ENCODE measurements at places on chromosomes 3 and 15. TPM values are rescaled to one million over a fixed set of nuclear protein-coding genes. Genes with fewer than 3 reads are reported as not detected.

- DNase-seq = no peak
Observed at GRCh38 chr3:126441256-126441880, 34.3 kb downstream of the ZXDC start.

- no peak for DNase-seq
Observed at GRCh38 chr15:43143203-43143941, 10.0 kb downstream of the TMEM62 start.

DNA sequence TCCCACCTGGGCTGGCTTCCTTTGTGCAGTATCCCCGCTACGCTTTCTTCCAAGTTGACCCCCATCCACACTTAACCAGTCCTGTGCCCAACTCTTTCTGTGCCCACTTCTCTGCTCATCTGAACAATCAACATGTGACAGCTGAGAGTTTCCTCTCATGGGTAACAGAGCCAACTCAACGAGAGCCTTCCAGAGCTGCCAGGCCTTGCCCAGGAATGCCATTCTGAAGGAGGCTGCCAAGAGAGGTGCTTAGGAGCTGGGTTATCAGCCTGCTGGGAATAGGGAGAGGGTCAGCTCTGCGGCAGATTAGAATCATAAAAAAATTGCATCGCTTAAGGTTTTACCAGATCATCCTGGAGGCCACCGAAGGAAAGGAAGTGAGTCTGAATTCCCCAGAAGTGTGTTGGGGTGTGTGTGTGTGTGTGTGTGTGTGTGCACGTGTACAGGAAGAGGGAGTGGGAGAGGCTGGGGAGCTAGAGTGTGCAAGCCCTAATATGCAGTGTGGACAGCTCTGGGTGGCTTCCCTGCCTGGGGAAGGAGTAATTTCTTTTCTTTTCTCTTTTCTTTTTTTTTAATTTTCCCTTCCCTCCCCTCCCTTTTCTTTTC is 66.7 kb downstream of the ITGA11 start:
- DNase-seq = no peak

DNA sequence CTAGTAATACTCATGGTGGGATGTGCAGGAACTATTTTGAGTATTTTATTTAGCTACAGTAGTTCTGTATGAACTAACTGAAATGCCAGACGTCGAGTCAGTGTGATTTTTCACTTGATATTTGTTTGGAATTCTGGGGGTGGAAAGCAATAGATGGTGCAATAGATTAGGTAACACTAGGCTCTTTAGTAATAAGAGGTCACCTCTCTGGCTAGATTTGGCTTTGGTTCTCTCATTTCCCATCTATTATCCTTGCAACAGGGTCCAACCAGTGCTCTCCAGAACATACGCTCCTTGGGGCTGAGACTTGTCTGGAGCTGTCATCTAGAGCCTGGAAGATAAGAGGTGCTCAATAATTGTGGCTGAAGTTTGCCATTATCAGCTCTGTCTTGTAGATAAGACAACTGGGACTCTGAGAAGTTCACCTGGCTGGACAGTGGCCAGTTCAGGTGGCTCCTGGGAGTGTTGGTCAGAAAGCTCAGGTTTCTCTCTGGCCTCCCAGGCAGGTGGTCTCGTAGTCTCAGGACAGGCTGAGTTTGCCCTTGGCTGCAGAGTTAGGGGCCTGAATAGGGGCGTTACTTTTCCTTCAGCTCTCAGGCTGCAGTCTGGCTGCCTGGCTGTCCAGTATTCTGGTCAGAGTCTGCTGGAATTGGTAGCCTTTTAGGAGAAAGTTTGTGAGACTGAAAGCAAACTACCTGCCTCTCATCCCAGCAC is 277.5 kb upstream of the RGMA start:
- DNase-seq = no peak

GRCh38 chr3:163273694-163274093 is 1777.1 kb downstream of the OTOL1 start:
- DNase-seq = no peak

DNA sequence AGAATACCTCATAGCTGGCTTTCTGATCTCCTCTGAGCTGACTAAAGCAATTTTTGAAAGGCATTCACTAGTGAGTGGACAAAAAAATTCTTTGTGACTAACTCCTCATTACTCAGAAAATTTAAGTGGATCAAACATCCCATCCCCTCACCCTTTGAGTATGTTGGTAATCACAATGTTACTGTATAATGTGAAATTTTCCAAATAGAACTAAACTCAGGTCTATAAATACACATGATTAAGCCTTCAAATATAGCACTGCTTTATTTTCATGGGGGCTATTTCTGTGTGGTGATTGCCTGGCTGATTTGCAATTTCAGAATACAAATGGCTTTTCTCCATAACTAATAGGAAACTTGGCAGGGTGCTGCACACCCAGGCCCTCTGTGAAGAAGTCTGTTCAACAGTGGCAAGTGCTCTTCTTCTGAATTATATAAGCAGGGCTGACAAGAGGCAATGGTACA is 45.9 kb upstream of the ACTC1 start:
- DNase-seq = no peak

GRCh38 chr15:41923401-41923997 is 29.6 kb upstream of the SPTBN5 start:
- no peak for DNase-seq

DNA sequence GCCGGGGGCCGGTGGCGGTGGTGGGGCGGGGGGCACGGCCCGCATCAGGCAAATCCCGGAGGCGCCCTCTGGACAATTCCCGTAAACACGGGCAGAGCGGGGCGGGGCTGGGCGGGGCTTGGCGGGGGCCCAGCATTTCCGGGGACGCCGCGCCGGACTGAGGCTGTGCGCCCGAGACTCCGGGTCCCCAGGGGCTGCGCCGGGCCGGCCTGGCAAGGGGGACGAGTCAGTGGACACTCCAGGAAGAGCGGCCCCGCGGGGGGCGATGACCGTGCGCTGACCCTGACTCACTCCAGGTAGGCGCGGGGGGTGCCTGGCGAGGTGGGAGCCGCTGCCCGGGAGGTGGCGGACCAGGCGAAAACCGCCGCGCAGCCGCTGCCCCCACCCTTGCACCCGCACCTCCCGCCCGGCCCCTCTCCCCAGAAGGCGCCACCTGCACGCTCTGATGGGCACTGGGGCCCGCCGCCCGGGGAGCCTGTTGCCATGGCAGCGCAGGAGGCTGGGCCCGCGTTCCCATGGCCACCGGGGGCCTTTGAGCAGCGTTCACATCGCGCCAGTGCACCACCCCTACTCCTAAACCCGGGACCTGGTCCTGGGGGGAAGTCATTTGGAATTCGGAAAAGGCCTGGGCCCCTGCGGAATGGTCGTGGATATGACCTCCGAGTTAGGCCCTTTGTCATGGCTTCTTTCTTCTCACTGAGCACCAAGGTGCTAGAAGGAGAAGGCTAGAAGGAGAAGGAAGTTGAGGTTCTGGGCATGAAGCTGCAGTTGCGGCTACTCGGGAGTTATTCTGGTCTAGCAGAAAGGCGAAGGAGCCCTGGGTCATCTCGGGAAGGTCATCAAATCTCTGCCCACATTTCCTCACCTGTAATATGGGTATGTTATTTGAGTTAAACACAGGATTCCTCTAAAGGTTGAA is 16.1 kb upstream of the SEMA4B start:
- peak; percentile 82 for DNase-seq

DNA sequence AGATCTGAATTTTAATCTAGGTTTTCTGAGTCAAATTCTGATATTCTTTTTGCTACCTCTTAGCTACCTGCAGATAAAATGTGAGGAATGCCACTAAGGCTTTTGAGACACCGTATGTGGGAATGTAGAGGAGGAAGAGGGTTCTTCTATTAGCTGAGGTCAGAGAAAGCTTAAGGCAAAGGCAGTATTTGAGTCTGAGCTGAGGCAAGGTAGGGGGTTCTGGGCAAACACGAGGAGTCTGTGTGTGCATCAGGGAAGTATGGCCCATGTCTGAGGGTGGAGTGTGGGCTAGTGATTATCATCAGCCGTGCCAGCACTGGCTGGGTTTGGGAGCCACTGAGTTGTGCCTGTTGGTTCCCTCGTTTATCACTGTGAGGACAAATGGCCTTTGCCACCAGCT is 181.1 kb downstream of the SOX2 start:
- no peak for DNase-seq

GRCh38 chr3:145807990-145808389 is 353.0 kb downstream of the PLOD2 start:
- no peak for DNase-seq

GRCh38 chr3:12986031-12986430 is 87.2 kb downstream of the IQSEC1 start:
- no peak for DNase-seq

- no peak for DNase-seq
Observed at GRCh38 chr3:145760036-145760435, 400.9 kb downstream of the PLOD2 start.

- DNase-seq = no peak
Observed at GRCh38 chr3:155024006-155024638, 56.0 kb upstream of the MME start.

The LIPH gene
- polyA plus RNA-seq = not detected

The EPHB1 gene
- 6.3 TPM for polyA plus RNA-seq

The AP3B2 gene
- polyA plus RNA-seq = 0.16 TPM

The TRIM42 gene
- polyA plus RNA-seq = 0.06 TPM

The CPA3 gene
- polyA plus RNA-seq = 0.35 TPM
